Karpas-422 (cell line): ENCODE measurements at places on chromosomes 1 and 21. TPM values are rescaled to one million over a fixed set of nuclear protein-coding genes. Genes with fewer than 3 reads are reported as not detected.

GRCh38 chr1:92194511-92194910 is 23.2 kb upstream of the C1orf146 start:
- no peaks in the 10 kb centered on the region for H3K4me1 ChIP-seq
- no peaks in the 10 kb centered on the region for H3K27me3 ChIP-seq
- DNase-seq: no peak
- no peaks in the 10 kb centered on the region for H3K36me3 ChIP-seq
- no peak overlapping the region for H3K4me3 ChIP-seq
- no peak overlapping the region for H3K27ac ChIP-seq

DNA sequence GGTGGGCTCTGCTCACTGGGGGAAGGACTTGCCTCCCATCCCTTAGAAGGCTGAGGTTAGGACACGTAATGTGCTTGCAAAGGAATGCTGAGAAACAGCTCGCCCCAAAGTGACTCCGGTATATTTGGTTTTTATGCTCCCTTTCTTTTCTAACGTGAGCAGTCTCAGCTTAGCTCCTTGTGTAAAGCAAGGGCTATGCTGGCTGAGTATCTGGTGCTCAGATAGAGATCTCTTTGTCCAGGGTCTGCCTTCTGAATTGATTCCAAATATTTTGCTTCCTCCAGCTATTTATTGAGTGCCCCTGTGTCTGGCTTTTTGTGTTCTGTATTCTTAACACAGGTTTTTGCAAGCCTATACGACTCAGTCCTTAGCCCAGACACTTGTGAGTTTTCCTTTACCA is 94.5 kb upstream of the ARTN start:
- DNase-seq: no peak
- H3K36me3 ChIP-seq: peaks cover 8% of the 10 kb centered on the region; the same call in 1 of the 2 replicates
- H3K4me1 ChIP-seq: peaks cover 55% of the 10 kb centered on the region
- peak overlapping the region; percentile 99 for H3K27ac ChIP-seq

DNA sequence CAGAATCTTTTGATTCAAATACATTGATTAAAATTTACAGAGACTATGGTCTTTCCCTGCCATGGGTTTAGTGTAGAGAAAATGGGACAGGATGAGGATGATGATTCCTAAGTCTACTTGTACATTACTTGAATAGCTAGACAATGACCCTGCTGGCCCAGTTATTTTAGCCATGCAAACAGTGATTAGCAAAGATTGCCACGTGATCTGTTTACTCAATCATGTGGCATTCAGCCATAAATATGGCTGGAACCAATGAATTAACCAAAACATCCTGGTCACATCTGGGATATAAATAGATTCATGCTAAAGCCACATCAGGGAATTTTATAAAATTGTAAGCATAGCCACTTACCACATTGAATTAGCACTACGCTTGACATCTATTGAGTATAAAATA is 167.3 kb downstream of the PBX1 start:
- no peaks in the 10 kb centered on the region for H3K27me3 ChIP-seq
- H3K4me3 ChIP-seq: no peak overlapping the region
- DNase-seq: no peak
- H3K27ac ChIP-seq: no peak overlapping the region

DNA sequence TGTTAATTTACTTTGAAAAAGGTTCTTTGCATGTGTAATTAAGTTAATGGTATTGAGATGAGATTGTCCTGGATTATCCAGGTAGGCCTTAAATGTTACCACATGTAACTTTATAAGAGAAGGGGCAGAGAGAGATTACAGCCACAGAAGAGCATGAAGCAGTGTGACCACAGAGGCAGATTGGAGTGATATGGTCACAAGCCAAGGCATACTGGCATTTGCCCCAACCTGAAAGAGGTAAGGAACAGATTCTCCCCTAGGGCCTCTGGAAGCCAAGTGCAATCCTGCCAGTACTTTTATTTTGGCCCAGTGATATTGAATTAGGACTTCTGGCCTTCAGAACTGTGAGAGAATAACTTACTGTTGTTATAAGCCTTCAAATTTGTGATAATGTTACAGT is 23.0 kb downstream of the RNF2 start:
- no peak for DNase-seq
- H3K4me1 ChIP-seq: peaks cover 27% of the 10 kb centered on the region
- H3K27ac ChIP-seq: no peak overlapping the region
- H3K4me3 ChIP-seq: no peak overlapping the region

DNA sequence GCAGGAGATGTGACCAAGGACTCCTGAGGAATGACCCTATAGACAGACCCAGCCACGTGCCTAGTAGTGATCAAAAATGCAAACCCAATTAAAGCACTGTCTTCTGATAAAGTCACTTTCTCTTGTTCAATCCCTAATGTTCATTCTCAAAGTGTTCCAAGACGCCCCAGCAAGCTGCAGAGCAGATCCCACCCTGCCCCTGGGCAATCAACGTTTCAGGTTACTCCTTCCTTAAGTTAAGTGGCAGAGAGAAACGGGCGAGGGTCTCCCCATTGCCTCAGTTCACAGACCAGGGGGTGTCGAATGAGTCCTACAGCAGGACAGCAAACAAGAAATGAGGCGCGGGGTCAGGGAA is 699 bp upstream of the RGS2 start:
- DNase-seq: peak; percentile 52
- peak overlapping the region; percentile 90 for H3K4me3 ChIP-seq
- 0 out of 2 replicates have a peak overlapping the region, but pooled peaks have one; percentile 2 for H3K27ac ChIP-seq
- no peaks in the 10 kb centered on the region for H3K27me3 ChIP-seq

DNA sequence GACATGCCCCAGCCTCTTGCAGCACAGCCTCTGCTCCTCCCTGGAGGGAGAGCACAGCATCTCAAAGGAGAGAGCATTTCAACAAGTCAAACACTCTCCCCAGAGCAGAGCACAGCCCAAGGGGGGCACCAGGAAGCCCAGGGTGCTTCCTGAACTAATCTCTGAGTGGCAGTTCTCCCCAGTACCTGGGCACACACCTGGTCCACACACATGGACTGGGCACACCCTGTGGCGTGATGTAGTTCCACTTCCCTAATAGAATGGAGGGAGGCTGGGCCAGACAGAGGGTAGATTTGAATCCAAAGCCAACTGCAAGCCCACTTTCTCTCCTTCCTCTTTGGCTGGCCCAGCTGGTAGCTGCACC is 55.5 kb downstream of the CD46 start:
- peaks cover 84% of the 10 kb centered on the region for H3K4me1 ChIP-seq
- peak overlapping the region; percentile 93 for H3K27ac ChIP-seq
- no peak overlapping the region; the same call in 1 of the 2 replicates for H3K4me3 ChIP-seq
- peak; percentile 73 for DNase-seq
- H3K36me3 ChIP-seq: peaks cover 61% of the 10 kb centered on the region

DNA sequence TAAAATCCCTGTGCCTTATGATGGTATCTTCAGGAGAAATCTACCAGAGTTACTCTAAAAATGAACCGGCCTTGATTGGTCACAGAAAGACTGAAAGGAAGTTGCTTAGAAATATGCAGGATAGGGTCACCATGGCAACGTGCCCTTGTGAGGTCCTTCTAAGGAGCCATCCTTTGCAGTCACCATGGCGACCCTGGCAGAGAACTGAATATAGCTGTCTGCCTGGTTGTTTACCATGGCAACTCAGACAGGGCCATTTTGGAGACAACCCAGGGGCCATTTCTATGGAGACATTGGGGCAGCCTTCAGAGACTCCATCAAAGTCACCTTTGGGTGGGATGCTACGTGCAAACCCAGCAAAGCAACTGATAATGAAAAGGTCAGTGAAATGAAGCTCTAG is 43.0 kb downstream of the SNX7 start:
- H3K4me1 ChIP-seq: peaks cover 6% of the 10 kb centered on the region; the same call in 1 of the 2 replicates
- H3K4me3 ChIP-seq: no peak overlapping the region
- H3K27me3 ChIP-seq: no peaks in the 10 kb centered on the region
- no peaks in the 10 kb centered on the region for H3K36me3 ChIP-seq
- no peak overlapping the region for H3K27ac ChIP-seq

DNA sequence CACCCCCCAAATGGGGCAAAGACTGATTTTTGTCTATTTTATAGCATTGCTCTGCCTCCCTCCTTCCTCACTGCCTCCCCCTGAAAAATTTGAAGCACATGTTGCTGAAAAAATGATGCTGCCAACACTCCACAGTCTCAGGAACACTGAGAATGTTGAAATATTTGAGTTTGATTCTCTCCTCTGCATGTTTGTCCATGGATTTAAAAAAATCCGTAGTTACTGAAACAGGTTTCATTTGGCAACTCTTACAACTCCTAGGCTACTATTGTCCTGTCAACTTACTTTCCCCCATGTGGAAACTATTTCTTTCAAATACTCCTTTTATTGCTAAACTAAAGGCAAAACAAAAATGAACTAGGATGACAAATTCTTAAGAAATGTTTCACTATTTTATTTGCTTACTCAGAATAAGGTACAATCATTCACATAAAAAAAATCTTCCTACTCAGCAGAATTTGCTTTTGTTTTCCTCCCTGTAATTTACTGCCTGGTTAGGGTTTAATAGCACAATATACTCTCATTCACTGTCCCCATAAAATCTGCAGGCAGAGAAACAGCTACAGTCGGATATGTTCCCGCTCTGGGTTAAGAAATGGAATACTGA is 50.2 kb downstream of the C21orf91 start:
- no peaks in the 10 kb centered on the region for H3K27me3 ChIP-seq
- no peaks in the 10 kb centered on the region for H3K36me3 ChIP-seq
- DNase-seq: no peak
- H3K27ac ChIP-seq: no peak overlapping the region
- H3K4me3 ChIP-seq: no peak overlapping the region

DNA sequence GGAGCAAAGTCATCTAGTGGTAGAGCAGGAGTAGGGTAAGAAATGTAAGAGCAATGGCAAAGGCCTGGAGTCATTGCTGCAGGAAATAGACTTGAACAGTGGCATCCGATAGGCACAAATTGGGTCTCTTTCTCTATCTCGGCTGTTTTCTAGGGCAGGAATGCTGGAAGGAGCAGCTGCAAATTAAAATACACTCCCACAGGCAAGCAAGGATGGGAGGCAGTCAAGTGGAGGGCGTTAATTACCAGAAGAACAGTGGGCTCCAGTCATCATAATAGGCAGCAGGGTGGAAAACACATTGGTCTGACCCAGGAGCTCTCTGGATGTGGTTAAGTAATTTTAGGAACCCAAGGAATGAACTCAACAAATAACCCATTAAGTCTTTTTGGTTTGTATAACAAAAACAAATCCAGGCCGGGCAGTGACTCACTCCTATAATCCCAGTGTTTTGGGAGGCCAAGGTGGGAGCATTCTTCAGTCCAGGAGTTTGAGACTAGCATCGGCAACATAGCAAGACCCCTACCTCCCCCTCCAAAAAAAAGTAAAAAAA is 7.8 kb upstream of the TDRD5 start:
- H3K4me1 ChIP-seq: no peaks in the 10 kb centered on the region
- no peak overlapping the region for H3K27ac ChIP-seq
- H3K4me3 ChIP-seq: no peak overlapping the region
- H3K36me3 ChIP-seq: no peaks in the 10 kb centered on the region

DNA sequence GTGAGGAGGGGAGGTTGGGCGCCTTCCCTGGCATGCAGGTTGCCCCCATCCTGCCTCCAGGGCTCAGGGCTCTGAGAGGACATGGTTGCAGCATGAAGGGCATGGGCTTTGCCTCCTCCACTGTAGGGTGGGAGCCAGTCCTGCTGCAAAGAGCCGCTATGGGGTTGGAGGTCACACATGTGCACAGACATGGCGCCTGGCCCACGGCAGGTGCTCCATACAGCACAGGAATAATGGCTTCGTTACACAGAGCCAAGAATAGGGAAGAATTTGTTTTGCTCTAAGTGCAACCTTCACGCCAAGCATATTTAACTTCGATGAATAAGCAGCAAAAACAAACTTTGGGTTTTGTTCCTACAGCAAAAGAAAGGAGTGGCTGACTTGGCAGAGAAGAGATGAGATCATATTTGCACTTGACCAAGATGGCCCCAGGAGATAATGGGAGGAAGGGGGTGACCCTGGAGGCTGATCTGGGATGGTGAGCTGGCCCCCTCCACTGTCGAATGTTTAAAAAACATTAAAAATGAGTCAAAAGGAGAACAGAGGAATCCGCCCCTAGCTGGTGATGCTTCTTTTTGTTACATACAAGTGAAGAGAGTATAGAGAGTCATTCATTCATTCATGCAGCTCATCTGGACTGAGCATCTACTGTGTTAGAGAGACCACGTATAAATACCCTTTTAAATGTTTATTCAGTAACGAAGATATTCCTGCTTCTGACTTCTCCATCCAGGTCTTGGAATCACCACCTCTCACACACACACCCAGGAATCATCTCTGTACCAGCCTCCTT is 12.4 kb upstream of the C2CD2 start:
- no peaks in the 10 kb centered on the region for H3K36me3 ChIP-seq
- H3K27me3 ChIP-seq: no peaks in the 10 kb centered on the region
- H3K4me3 ChIP-seq: no peak overlapping the region
- no peak for DNase-seq

- no peaks in the 10 kb centered on the region for H3K27me3 ChIP-seq
- H3K4me3 ChIP-seq: no peak overlapping the region
- H3K36me3 ChIP-seq: no peaks in the 10 kb centered on the region
- peaks cover 6% of the 10 kb centered on the region for H3K4me1 ChIP-seq
- no peak for DNase-seq
Observed at GRCh38 chr1:113153116-113153803, 80.3 kb downstream of the LRIG2 start.

GRCh38 chr1:6723621-6724428 is 22.2 kb upstream of the DNAJC11 start:
- peaks cover 3% of the 10 kb centered on the region; the same call in 1 of the 2 replicates for H3K4me1 ChIP-seq
- no peaks in the 10 kb centered on the region for H3K36me3 ChIP-seq
- H3K4me3 ChIP-seq: no peak overlapping the region
- no peak for DNase-seq
- H3K27ac ChIP-seq: no peak overlapping the region
- H3K27me3 ChIP-seq: no peaks in the 10 kb centered on the region

DNA sequence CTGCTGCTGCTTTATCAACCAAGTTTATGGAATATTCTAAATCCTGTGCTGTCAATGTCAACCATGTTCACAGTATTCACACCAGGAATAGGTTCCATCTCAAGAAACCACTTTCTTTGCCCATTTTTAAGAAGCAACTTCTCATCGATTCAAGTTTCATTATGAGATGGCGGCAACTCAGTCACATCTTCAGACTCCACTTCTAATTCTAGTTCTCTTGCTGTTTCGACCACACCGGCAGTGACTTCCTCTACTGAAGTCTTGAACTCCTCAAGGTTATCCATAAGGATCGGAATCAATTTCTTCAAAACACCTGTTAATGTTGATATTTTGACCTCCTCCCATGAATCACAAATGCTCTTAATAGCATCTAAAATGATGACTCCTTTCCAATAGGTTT is 39.7 kb upstream of the IFNLR1 start:
- H3K27ac ChIP-seq: no peak overlapping the region
- H3K27me3 ChIP-seq: no peaks in the 10 kb centered on the region
- no peak for DNase-seq
- H3K4me1 ChIP-seq: no peaks in the 10 kb centered on the region
- no peaks in the 10 kb centered on the region for H3K36me3 ChIP-seq

- H3K4me1 ChIP-seq: peaks cover 29% of the 10 kb centered on the region
- peaks cover 23% of the 10 kb centered on the region; the same call in 1 of the 2 replicates for H3K36me3 ChIP-seq
- H3K4me3 ChIP-seq: no peak overlapping the region
- DNase-seq: no peak
Observed at GRCh38 chr1:11062965-11063401, 3.2 kb upstream of the SRM start.

Gene GJA9
- not detected in 2 replicates for total RNA-seq

Gene OR2L5
- 0.19 TPM in 1 of 2 replicates, not detected in the other for total RNA-seq
